Activated CD4-positive, alpha-beta memory T cell treated with anti-CD3 and anti-CD28 coated beads for 36 hours (primary cell): ENCODE measurements at places on chromosomes 5 and 9.

GRCh38 chr5:93401634-93402213 lies 179.3 kb downstream of the NR2F1-AS1 start:
- no peak for DNase-seq
- no peak overlapping the region for H3K4me3 ChIP-seq
- peaks cover 6% of the 10 kb centered on the region for H3K27me3 ChIP-seq
- H3K4me1 ChIP-seq = no peaks in the 10 kb centered on the region
- H3K36me3 ChIP-seq = no peaks in the 10 kb centered on the region

GRCh38 chr9:137113385-137114159 lies 961 bp downstream of the DPP7 start:
- DNase-seq = peak; percentile 51
- peak overlapping the region; percentile 70 for H3K4me3 ChIP-seq
- peaks cover 10% of the 10 kb centered on the region for H3K4me1 ChIP-seq
- H3K27me3 ChIP-seq = no peaks in the 10 kb centered on the region
- no peak overlapping the region for H3K27ac ChIP-seq

DNA sequence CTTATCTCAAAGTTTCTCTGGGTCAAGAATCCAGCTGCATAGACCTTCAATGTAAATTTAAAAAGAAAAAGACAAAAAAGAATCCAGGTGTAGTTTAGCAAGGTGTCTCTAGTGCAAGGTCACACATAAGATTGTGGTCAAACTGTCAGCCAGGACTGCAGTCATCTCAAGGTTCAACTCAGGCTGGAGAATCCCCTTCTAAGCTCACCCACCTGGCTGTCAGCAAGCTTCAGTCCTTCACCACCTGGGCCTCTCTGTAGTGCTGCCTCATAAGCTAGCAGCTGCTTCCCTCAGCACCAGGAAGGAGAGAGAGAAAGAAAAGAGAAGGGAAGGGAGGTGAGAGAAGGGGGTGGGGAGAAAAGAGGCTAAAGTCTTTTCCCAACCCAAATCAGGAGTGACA lies 146.7 kb downstream of the ACTL7B start:
- H3K27me3 ChIP-seq = no peaks in the 10 kb centered on the region
- no peak for DNase-seq

DNA sequence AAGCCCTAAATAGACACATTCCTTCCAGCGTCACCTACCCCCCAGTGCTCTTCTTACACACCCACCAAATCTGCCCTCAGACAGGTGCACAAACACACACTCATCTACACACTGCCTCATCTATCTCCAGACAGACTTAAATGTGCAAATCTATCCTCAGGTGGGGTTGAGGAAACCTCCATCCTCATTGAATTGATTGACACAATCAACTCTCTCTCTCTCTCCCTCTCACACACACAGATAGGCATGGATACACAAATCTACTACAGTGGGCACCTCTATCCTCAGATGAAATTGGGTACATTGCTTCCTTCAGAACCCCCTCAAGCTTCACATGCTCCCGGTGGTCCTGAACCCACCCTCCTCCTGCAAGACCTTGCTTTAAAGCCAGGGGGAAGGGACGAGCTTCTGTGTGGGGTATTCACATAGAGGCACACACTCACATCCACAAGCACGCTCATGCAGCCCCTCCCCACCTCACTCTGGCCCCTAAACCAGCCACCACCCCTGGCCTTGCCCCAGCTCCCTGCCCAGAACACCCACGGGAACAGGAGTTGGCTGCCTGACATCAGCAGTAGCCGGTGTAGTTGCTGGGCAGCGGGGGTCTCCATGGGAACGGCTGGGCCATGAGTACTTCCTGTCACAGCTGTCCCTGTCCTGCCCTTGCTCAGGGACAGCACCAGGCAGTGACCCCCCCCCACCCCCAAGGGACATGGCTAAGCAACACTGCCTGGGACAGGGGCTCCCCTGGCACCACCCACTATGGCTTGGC lies 22.8 kb downstream of the PCDH1 start:
- no peaks in the 10 kb centered on the region for H3K36me3 ChIP-seq
- H3K27ac ChIP-seq = no peak overlapping the region
- no peaks in the 10 kb centered on the region for H3K4me1 ChIP-seq
- no peak overlapping the region for H3K4me3 ChIP-seq
- no peaks in the 10 kb centered on the region for H3K27me3 ChIP-seq

- H3K4me1 ChIP-seq = no peaks in the 10 kb centered on the region
- no peak overlapping the region for H3K27ac ChIP-seq
- no peak for DNase-seq
- no peak overlapping the region for H3K4me3 ChIP-seq
These were observed 135.9 kb upstream of the CCDC152 start for GRCh38 chr5:42620579-42621216.

DNA sequence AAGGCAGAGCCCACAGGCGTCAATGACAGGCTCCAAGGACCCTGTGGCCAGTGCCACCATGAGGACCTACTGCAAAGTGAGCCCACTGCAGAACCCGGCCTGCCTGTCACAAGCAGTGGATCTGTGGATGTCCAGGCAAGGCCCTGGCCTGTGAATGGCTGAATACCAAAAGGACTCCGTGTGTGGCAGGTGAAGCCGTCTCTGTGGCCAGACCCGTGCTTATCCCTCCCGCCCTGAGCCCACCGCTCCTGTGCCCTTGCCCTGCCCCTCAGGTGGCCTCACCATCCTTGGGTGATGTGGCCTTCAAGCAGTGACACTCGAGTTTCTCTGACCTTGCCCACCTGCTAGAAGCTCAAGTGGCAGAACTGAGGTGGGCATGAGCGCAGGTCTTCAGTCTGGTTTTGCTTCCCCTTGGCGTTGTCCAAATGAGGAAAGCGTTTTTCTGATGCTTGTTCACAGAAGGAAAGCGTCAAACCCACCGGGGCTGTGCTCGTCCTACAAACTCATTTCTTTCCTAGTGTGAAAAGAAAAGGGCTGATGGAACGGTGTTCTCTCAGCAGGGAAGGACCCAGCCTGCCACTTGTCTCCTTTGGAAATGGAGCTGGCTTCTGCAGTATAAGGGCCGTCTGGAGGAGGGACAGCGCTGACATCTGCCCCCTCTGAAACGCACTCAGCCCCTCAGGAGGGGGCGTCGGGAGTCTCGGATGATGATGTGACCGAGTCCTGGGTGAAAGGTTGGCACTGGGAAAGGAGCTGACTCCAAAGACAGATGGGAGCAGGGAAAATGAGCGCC lies 377.7 kb upstream of the IRX4 start:
- H3K36me3 ChIP-seq = no peaks in the 10 kb centered on the region
- H3K27me3 ChIP-seq = peaks cover 2% of the 10 kb centered on the region
- H3K4me3 ChIP-seq = no peak overlapping the region
- H3K4me1 ChIP-seq = no peaks in the 10 kb centered on the region

- H3K36me3 ChIP-seq = peaks cover 3% of the 10 kb centered on the region
- H3K4me3 ChIP-seq = no peak overlapping the region
- H3K27me3 ChIP-seq = no peaks in the 10 kb centered on the region
- peaks cover 14% of the 10 kb centered on the region for H3K4me1 ChIP-seq
- DNase-seq = no peak
These were observed 10.2 kb downstream of the AQP3 start for GRCh38 chr9:33437205-33437604.
